HFFc6 (cell line): ENCODE measurements at places on chromosomes 13 and 19.
A peak's percentile ranks its signal among the peaks of the same experiment; 100 is the strongest.

GRCh38 chr19:16069813-16070365, 6.4 kb upstream of the TPM4 start:
- DNase-seq: no peak

DNA sequence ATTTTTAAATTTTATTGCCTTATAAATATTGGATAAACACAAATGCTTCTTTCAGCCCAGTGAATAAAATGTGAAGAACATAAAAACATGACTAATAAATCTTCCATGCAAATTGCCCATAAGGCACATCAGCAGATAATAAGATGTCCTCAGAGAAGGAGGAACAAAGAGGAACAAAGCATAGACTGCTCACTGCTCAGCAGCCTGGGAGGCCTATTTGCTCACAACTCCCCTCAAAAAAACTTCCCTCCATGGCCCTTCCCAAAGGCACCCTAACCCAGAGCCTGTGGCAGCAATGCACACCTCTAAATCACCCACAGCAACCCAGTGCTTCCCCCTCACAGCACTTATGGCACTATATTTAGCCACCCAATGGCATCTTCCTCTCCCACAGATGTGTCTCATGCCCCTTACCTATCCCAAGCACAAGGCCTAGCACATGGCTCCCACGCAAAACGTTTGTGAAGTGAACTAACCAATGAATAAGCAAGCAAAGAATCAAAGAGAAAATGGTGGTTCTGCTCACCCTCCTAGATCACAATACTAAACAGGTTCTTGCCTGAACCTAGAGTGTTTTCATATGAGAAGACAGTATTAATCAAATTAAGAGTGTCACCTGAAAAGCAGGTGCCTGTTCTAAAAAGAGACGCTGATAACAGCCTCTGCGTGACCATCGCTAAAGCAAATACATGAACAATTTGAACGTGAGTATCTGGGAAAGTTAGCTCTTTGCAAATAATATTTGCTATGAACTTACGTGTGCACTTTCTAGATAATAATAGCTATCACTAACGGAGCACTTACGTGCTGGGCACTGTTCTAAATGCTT, 96.9 kb downstream of the TBC1D4 start:
- no peak for DNase-seq

DNA sequence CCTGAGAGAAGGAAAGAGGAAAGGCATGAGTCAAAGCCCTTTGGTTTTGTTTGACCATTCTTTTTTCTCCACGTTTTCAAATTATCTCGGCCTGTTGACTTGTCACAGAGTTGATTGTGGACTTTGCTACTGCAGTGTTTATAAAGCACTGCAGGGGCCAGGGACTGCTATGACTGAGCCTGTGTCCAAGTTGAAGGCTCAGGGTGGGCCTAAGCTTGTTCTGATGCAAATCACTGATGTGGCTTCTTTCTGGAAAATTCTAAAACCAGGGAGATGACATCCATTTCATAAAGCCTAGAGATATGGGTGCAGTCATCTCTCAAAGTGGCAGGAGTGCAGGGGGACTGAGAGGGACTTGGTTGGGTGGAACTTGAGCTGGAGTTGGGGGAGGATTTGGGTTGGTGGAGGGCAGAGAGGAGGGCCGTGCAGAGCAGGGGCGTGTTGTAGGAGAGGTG, 1.2 kb upstream of the CXCL17 start:
- no peak for DNase-seq

GRCh38 chr13:73940098-73940497, 194.1 kb downstream of the KLF12 start:
- DNase-seq: no peak

DNA sequence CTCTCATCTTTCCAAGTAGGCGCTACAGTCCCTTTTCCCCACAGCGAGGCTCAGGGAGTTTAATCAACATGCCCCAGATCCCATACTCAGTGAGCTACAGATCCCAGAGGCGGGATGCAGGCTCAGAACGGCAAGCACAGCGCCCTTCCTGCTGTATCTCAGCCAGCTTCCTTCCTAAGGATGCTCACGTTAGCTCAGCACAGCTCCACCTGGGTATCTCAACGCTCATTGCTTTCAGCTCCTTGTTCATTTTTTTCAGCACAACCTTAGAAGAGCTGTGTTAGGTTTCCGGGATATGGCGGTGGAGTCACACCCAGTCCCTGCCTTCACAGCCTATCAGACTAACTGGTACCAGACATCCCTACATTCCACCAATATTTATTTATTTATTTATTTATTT, 3.1 kb upstream of the MEGF8 start:
- no peak for DNase-seq

- DNase-seq: no peak
Measured at GRCh38 chr19:16261584-16262368, 62.9 kb upstream of the KLF2 start.

DNA sequence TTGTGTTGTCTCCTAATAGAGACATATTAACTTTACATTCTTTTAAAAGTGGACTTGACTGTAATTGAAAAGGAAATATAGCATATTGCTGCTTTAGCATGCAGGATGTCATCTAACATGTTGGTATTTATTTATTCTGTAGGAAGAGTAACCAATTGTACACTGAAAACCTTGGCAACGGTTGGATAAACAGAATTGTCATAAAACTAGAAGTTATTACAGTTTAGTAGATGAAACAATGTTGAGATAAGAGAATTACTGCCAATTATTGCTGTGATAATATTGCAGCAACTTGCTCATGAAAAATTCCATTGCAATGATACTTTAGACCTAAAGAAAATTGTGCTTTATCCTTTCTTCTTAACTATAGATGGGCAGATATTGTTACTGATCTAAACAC, 7.6 kb upstream of the ERCC5 start:
- peak; percentile 24 for DNase-seq

DNA sequence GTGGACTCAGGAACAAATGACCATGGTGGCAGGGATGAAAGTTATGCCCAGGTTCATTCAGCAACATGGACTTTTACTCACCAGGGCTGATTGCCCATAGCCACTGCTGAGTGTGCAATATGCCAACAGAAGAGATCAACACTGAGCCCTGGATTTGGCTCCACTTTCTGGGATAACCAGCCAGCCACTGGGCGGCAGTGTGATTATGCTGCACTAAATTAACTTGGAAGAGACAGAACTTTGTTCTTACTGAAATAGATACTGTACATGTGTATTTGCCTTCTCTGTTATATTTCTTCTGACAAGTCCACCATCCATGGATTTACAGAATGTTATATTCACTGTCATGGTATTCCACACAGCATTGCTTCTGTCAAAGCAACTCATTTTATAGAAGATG, 257.4 kb downstream of the TDRD3 start:
- peak; percentile 48 for DNase-seq

DNA sequence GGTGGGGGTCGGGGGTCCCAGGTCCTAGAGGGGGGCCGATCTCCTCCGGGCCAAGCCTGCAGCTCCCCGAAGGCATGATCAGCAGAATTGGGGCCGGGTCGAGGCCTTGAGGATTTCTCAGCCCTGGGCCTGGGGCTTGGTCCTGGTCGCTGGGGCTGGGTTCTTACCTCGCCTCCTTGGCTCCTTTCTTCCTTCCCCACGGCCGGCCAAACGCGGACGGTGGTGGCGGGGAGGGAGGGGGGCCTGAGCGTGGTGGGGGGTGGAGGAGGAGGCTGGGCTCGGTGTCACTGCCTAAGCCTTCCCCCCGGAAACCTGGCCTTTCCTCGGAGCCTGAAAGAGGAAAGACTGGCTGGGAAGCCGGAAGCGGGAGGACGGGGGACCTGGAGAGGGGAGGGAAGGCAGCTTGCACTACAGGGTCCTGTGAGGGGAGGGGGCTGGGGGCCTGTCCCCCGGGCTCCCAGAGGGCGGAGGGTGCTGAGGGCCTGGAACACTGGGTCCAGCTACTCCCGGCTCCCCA, at the start of gene ZNF579:
Gene ZNF579, minus strand, starts transcription at position 221 of the 517 bp plus-strand sequence. CDS start 1,209 bp downstream, outside the sequence.
- DNase-seq: peak; percentile 77

- DNase-seq: no peak
Measured at GRCh38 chr13:113550453-113550852, 34.1 kb upstream of the TFDP1 start.
